Mammary epithelial cell (primary cell): ENCODE measurements at places on chromosomes 1 and 21. TPM values are rescaled to one million over a fixed set of nuclear protein-coding genes. Genes with fewer than 3 reads are reported as not detected.

The ALX3 gene
- total RNA-seq = not detected in 2 replicates

The GNG4 gene
- 0.40 and 0.68 TPM in 2 replicates for total RNA-seq

The PLA2G2D gene
- total RNA-seq = not detected in 2 replicates

The OR14K1 gene
- total RNA-seq = not detected in 2 replicates

DNA sequence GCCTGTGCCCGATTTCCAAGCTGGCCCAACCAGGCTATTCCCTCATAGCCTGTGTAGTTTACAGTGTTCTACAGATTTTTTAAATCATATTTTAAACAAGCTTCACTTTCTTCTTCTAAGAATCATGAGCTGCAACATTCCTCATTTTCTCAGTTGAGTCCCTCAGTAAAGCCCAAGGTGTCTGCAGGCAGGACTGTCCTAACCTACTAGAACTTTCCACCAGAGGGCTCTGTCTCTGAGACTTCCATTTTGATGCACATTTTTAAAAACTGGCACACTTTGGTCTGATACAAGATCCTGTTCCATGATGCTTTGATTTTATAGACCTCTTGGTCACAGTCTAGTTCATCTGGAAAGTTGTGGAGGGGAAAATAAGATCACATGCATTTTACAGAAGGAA, 21.6 kb upstream of the SLAMF6 start:
- no peak for DNase-seq

GRCh38 chr1:47231301-47232186, 481 bp downstream of the TAL1 start:
- DNase-seq = peak; percentile 27

GRCh38 chr1:233386336-233386735, 58.8 kb downstream of the MAP3K21 start:
- DNase-seq = peak; percentile 59

- no peak for DNase-seq
Measured at GRCh38 chr1:25774921-25775771, 24.8 kb upstream of the SELENON start.

DNA sequence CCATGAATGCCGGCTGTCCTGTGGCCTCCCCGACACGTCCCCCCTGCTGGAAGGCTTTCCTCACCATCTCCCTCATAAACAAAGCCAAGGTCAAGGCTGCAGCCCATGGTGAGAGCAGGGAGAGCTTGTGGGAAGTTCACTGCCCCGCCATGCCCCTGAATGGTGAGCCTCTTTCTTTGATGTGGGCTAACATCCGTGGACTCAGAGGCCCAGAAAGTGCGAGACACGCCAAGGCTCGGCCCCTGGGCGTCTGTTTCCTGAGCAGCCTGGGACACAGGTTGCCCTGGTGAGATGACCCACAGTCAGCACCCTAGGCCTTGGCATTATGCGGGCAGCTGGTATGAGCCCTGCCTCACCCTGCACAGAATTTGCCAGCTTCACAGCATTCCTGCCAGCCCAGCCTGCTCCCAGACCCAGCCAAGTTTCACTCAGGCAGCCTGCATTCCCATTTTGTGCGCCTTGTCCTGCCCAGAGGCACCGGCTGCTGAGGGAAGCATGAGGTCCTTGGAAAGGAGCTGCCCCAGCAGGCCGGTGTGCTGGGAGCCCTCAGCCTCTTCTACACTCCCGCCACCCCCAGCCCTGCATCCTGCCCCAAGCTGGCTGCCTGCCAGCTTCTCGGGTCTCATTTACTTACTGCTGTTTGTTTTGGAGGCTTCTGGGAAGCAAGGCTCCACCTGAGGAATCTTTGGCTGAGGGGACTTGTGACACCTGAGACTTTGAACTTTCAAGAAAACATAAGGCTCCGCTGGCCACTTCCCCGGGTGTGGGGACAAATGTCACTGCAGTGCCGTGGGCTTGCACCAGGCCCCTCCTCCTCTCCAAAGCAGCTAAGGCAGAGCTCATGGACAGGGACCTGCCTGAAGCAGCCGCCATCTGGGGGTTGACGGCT, 31.9 kb downstream of the NEK2 start:
- DNase-seq = peak; percentile 62
